Endothelial cell (in vitro differentiated cells): ENCODE measurements at places on chromosomes 4 and X. TPM values are rescaled to one million over a fixed set of nuclear protein-coding genes. Genes with fewer than 3 reads are reported as not detected.

DNA sequence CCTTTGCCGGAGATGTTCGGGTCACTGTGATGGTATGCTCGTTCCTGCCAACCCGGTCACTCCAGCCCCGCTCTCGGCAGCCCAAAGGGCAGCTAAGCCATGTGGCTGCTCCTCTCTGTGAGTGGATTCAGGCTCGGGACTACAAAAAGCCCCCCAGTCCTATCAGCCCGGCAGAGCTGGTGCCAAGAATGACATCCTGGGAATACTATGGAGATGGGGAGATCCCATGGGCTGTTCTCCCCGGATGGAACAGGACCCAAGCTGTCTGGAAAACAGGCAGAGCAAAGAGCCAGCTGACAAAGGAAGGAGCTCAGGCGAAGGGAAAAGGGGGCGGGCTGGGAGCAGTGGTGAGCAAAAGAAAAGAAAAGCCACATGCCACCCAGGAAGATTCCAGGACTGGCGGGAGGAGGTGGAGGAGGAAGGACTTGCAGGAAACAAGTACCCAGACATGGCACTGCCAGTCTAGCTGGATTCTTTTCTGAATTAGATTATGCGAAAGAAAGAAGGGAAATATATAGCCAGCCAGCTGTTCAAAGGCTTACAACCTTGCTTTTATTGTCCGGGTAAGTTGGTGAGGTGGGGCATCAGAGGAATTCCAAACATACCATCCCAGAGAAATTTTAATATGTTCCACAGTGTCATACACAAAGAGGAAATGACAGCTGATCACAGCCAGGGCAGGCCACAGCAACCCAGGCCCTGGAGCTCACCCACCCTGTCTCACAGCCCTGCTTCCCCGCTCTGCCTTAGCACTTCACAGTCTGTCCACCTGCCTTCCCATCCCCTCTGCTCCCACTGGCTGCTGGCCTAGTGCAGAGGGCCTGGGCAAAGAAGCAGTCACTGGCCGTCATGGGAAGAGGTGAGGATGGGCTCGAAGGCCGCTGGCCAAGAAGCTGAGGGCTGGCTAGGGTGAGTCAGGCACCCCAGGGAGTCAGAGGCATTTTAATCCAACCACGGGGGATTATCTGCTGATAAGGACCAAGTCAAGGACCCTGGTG, 3.4 kb downstream of the NDP start:
- H3K36me3 ChIP-seq: no peaks in the 10 kb centered on the region
- peaks cover 1% of the 10 kb centered on the region for H3K27me3 ChIP-seq
- no peak overlapping the region for H3K4me3 ChIP-seq
- H3K27ac ChIP-seq: no peak overlapping the region
- no peaks in the 10 kb centered on the region for H3K4me1 ChIP-seq
- DNase-seq: no peak

- no peak overlapping the region for H3K27ac ChIP-seq
- no peak for DNase-seq
These were observed 300.2 kb upstream of the VCX start for GRCh38 chrX:7542587-7543380.

DNA sequence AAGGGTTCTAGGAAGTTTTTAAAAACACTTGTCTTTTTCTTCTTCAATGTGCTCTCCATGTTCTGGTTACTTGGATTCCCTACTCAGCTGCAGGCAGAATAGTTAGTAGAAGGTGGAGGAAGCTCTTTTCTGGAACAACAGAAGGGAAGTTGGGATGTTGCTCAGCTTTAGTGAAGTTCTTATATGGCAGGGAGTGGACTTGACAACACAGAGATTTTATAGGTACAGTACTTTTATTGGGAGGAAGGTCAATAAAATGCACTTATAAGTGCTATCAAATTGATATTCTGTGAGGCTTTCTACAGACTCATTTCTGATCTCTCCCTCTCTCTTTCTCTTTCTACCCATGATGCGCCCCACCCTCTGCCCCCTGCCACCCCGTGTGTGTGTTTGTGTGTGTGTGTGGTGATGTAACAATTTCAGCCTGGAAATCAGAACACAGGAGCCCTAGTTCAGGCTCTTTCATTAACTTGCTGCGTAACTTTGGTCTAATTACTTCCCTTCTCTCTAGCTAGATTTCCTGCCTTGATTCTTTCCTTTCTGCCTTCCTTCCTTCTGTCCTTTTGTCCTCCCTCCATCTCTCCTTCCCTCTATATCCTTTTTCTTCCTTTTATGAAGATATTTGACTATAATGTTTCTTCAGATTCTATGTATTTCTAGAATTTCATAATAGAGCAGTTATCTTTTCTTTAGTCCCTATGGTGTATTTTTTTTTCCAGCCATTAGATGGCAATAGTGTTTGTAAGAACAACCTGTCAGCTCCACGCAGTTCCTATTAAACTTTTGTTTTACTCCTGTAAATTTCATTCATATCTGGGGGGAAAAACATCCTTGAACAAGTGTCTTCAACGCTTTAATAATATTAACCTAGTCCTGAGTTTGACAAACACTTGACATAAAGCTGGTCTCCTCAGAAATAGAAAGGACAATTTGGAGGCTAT, 37.1 kb downstream of the HEPH start:
- peaks cover 2% of the 10 kb centered on the region for H3K27me3 ChIP-seq
- peaks cover 30% of the 10 kb centered on the region for H3K4me1 ChIP-seq
- H3K36me3 ChIP-seq: peaks cover 16% of the 10 kb centered on the region
- H3K4me3 ChIP-seq: peak overlapping the region; percentile 34
- H3K27ac ChIP-seq: peak overlapping the region; percentile 48
- no peak for DNase-seq

DNA sequence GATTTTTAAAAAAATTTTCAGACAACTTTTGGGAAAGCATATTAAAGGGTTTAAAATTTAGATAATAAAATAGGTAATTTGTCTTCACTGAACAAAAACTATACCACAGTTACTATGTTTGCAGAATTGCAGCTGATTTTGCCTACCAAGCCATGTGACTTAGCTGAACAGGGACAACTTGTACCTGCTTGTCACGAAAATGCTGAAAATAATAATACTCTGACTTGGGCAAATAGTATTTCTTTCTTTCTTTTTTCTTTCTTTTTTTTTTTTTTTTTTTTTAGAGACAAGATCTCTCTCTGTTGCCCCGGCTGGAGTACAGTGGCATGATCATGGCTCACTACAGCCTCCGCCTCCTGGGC, 225.2 kb upstream of the PPP1R2C start:
- no peaks in the 10 kb centered on the region for H3K36me3 ChIP-seq
- H3K27me3 ChIP-seq: no peaks in the 10 kb centered on the region
- H3K4me3 ChIP-seq: no peak overlapping the region
- DNase-seq: no peak
- no peak overlapping the region for H3K27ac ChIP-seq

DNA sequence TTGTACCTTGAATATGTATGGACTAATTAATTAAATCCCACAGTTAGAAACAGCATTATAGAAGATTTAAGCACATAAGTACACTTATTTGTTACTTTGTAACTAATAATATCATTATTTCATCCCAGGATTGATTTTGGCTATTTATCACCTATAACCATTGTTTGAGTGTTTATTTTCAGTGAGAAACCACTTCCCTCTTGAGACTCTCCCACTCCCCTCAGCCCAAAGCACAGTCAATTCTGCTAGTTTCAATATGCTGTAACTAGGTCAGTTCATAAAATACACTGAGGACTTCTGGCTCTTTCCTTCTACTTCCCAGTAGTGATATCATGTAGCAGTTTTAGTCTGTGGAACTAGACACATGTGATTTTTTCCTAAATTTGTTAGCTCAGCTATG, 16.3 kb downstream of the OFD1 start:
- H3K27ac ChIP-seq: no peak overlapping the region
- H3K4me3 ChIP-seq: no peak overlapping the region
- DNase-seq: no peak
- no peaks in the 10 kb centered on the region for H3K36me3 ChIP-seq
- H3K27me3 ChIP-seq: no peaks in the 10 kb centered on the region

DNA sequence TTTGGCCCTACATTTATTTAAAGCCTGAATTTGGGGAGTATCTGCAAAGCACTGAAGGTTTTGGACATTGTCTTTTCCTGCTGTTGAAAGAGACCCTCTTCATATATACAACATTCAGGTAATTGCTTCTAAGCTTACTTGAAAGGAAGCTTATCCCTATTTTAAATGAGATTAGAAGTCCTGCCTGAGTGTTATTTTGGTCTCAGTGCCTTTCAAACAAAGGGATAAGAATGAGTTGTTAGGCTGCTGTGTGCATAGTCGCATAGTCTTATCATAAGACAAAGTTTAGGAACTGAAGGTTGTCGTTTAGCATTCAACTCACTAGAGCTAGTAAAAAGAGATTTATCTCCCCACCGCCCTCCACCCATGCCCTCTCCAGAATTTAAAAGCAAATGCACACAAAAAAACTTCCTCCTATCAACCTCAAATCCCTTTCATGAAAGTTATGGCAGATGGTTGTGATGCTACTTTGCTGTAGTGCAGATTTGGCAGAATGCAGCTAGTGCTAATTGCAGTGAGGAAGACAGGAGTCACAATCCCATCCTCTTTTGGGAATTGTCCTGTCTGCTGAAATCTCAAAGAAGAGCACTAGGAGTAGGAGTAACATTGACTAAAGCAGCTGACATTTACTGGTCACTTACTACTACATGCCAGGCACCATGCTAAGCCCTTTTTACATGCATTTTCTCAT, 5.8 kb downstream of the HERC3 start:
- H3K27ac ChIP-seq: no peak overlapping the region
- peaks cover 5% of the 10 kb centered on the region for H3K27me3 ChIP-seq

MAML3 gene
- total RNA-seq: 31.0 TPM

PPP1R3F gene
- 6.0 TPM for total RNA-seq

GAB3 gene
- total RNA-seq: 0.90 TPM

VSIG1 gene
- 0.56 TPM for total RNA-seq

KIF4A gene
- total RNA-seq: 7.6 TPM
